ENCODE measurements at places on chromosomes 16 and 17. TPM values are rescaled to one million over a fixed set of nuclear protein-coding genes. Genes with fewer than 3 reads are reported as not detected.

GRCh38 chr17:82817947-82818346, 21.9 kb downstream of the ZNF750 start:
- DNase-seq: peak; percentile 32

GRCh38 chr16:9212621-9213020, 121.2 kb downstream of the HAPSTR1 start:
- no peak for DNase-seq

DNA sequence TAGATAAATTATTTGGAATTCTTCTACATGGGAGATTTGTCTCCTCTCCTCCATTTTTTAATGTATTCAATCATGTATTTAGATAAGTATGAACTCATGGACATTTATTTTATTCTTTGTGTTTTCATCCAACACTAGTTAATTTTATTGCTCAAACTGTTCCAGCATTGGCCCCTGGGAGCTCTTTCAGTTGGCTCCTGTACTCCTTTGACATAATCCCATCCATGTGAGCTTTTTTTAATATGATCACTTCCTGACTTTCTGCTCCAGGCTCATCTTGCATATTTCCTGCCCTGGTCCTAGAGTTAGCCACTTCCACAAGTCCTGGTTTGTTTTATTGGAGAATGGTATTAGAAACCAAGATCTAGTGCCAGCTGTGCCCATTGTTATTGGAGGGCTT, 419.0 kb upstream of the CDH11 start:
- no peak for DNase-seq

The G6PC1 gene
- total RNA-seq: not detected

- no peak for DNase-seq
Measured at GRCh38 chr17:78450696-78451345, 72.4 kb downstream of the PGS1 start.

DNA sequence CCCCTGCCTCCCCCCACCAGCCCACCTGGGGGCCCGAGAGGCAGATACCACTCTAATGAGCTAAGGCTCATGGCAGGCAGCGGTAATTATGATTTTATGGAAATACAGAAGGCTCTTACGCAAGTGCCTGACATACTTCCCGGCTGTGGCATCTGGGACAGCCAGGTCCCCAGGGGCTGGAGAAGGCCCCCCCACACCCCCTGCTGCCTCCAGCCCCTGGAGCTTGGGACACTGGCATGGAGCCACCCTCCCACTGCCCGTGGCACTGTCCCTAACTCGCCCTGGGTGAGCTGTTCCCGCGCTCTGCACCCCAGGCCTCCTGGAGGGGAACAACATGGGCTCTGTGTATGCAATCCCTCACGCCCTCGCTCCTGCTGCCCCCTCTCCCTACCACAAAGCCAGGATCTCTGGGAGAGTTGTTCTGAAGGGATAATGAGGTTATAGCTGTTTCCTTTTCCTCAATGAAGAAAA, 5.4 kb upstream of the STAC2 start:
- DNase-seq: no peak

The MT1A gene
- total RNA-seq: 52.7 TPM

DNA sequence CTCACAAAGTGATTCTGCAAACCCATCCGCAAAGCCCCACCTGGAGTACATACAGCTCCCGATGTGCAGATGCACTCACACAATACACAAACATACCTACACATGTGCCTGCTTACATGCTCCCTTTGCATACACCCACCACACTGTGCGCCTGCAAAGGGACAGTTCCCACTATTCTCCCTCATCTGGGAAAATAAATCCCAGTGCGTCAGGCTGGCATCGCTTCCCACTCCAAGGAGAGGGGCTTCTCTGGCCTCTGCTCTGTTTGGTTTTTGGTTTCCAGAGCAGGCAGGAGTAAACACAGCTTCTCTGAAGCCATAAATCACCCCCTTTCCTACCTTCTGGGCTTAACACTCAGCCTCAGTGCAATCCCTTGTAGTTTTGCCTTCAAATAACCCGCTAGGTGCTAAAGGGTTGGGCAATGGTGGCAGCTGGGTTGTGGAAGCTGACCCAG, 14.7 kb downstream of the HOXB4 start:
- DNase-seq: no peak

The ITGAX gene
- 15.2 TPM for total RNA-seq

GRCh38 chr17:32493571-32493970, 6.8 kb downstream of the CDK5R1 start:
- no peak for DNase-seq

The CRAMP1 gene
- total RNA-seq: 12.4 TPM

- no peak for DNase-seq
Measured at GRCh38 chr17:35051579-35052240, 11.8 kb downstream of the RFFL start.

DNA sequence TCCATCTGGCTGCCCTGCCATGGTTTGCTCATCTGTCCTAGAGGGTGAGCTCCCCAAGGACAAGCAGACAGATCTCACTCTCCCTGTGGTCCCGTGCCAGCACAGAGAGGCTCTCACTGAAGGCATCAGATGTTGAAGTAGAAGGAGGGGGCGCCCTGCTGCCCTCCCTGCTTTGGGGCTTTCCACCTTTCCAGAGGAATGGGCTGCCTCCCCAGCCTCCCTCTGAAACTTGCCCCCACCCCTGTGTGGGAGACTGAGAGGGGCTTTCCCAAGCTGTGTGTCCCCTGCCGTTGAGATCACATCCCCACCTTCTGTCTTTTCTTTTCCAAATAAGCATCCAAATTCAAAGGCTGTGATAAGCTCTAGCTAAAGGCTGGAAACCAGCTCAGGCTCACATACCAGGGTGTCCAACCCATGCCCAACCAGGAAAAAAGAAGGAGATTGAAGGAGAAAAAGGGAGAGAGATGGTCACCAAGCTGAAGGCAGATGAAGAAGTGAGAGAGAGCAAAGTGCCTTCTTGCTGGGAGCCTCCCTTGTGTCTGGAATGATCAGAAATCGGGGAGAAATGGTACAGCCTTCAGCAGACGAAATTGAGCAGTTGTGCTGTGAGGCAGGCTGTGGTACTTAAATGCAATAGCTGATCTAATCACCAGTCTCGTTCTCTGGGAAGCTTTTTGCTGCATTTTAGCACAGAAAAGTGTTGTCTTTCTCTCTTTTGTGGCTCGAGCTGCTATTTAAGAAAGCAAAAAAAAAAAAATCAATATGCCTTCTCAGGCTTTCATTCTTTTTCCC, 145.9 kb upstream of the LHX1 start:
- no peak for DNase-seq

- DNase-seq: no peak
Measured at GRCh38 chr16:2715064-2715463, 5.0 kb downstream of the PRSS27 start.

The ERI2 gene
- 7.8 TPM for total RNA-seq

The TGFB1I1 gene
- total RNA-seq: 239 TPM

The APOBR gene
- 2.7 TPM for total RNA-seq

- DNase-seq: no peak
Measured at GRCh38 chr17:74226252-74226651, 12.9 kb downstream of the TTYH2 start.

DNA sequence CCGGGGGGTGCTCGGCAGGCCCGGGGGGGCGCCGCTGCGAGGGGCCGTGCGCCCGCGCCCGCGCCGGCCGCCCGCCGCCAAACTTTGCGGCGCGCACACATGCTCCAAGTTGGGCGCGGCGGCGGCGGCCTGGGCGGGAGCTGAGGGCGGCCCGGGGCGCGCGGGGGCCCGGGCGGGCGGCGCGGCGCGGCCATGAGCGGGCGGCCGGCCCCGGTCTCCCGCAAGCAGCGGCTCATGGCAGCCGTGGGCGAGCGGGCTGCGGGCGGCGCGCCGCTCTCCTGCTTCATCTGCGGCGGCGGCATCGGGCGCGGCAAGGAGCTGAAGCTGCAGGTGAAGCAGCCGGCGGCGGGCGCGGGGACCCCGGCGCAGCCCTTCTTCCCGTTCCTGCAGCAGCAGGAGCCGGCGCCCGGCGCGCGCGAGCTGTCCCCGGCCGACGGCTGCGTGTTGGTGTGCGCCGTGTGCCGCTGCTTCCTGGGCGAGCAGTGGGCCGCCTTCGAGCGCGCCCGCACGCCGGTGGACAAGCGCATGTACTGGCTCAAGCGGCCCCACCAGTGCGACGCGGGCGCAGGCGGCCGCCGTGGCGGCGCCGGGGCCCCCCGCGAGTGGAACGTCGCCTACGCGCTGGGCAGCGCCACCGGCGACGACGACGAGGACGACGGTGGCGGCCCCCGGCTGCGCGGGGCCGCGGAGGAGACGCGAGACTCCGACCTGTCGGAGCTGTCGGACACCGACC, 57.2 kb upstream of the CIBAR2 start:
- DNase-seq: no peak

- no peak for DNase-seq
Measured at GRCh38 chr17:79438058-79438457, 172.8 kb downstream of the RBFOX3 start.

DNA sequence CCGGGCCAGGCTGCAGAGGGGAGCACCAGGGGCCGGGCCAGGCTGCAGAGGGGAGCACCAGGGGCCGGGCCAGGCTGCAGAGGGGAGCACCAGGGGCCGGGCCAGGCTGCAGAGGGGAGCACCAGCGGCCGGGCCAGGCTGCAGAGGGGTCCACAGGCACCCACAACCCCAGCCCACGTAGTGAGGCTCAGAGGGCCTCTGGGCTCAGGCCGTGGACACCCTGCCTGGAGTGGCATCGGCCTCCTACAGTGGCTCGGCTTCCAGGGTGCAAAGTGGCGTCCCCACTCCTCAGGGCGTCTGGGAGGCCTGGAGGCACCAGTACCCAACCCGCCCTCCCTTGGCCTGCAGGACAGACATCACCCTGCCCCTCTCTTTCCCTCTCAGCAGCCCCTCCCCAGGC, 9.6 kb downstream of the DOC2B start:
- DNase-seq: no peak

The SDR42E2 gene
- total RNA-seq: not detected

DNA sequence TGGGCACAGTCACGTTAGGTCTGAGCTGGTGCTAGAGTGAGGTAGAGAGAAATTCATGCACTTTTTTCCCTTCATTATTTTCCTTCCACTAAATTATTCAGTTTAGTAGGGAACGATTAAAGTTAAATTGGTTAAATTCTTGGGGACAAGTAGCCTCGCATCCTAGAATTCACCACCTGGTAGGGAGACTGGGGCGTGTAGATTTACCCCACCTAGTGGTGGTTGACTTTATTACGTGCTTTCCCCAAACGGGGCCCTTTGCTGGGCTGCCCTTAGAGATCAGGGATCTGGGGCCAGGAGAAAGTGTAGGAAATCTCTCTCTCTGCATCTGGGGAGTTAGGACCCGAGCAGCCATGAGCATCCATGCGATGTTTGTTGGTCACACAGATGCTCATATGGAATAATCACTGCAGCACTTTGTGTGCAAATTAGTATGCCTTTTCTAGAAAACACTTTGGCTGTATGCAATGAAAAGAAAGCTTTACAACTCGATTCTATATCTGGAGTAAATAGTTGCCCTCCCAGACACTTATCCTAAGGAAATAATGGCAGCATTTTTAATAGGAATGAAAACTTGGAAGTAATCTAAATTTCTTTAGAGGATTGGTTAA, 107.0 kb downstream of the PLCG2 start:
- DNase-seq: peak; percentile 30

- DNase-seq: peak; percentile 74
Measured at GRCh38 chr17:40361925-40362695, 2.4 kb downstream of the GJD3 start.

The IGF2BP1 gene
- not detected for total RNA-seq

DNA sequence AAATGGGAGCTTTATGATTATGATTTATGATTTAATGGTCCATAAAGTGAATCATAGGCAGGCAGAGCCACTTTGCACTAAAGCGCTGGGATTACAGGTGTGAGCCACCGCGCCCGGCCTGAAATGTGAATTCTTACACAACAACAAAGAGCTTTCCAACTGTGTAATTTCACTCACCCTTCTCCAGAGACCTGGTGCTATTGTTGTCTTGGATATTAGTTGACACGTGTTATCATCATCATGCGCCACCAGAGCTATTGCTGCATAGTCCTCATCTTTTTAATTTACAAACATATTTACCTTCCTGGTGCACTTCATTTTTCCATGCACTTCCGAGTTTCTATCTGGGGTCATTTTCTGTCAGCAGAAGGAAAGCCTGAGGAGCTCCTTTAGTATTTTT, 4.8 kb upstream of the UTS2R start:
- no peak for DNase-seq

The VTN gene
- 5.4 TPM for total RNA-seq

GRCh38 chr17:73317513-73318426, 6.0 kb upstream of the CDC42EP4 start:
- DNase-seq: no peak

DNA sequence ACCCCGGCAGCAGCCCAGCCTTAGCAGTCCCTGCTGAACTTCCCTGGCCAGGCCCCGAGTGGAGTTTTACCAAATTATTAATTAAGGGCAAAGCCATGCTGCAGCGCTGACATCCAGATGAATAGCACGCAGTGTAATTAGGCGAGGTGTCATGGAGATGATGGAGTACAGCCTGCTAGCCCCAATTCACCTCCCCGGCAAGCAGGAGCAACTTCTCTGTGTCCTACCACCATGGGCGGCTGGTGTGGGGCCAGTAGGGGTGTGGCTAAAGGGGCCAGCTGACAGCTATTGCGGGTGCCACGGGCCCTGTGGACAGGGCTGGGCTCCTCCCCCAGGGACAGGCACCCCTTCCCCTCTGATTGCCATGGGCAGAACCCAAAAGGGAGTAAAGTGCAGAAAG, 24.5 kb downstream of the ENDOV start:
- no peak for DNase-seq

DNA sequence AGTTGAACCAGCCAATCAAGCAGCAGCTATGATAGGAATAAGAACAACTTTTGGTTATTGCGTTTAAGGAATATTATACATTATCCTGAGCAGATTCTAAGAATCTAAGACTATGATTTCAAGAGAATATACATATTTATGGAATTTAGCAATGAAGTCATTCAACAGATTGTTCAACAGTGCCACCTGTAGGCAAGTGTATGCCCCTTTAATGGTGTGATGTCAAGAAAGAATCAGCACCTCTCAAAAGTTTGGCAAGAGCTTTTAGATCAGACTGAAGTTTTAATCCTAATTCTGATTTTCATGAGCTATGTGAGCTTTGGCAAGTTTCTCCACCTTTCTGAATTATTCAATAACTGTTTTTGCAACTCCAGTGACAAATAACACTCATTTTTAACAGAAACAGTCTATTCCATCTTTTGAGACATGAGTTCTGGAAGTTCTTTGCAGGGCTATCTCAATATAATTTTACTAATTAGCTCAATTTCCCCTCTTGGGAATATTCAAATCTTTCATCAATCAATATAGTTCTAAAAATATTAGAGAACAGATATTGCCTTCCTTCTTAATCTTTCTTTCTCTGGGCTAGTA, 474.3 kb upstream of the TOM1L1 start:
- DNase-seq: no peak

DNA sequence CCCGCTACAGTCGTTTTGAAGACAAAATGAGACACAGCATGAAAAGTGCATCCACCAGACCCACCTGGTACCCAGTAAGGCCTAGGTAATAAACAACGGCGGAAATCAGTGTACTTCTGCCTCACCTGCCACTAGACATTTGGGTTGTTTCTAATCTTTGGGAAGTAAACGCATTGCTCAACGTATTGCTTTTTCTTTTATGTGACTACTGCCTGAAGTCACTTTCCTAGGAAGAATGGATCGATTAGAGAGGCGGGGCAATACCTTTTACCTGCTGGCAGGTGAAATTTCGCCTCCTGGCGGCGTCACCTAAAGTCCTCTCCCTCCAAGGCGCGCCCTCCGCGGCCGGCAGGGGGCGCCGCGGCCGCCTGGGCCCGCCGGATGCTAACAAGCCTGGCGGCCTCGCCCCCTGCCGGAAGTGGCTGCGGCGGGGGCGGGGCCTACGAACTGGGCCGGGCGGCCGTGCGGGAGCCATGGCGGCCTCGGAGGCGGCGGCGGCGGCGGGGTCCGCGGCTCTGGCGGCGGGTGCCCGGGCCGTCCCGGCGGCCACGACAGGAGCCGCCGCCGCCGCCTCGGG, at the start of gene ATMIN:
Gene ATMIN, plus strand, starts transcription at position 445 of the 577 bp plus-strand sequence. Its CDS starts 29 bp downstream, at position 474.
- DNase-seq: peak; percentile 95

GRCh38 chr16:74622005-74622404, 15.1 kb upstream of the GLG1 start:
- no peak for DNase-seq

Measured in posterior vena cava (tissue), 2 donors.